ENCODE measurements at places on chromosomes 2 and 18. TPM values are rescaled to one million over a fixed set of nuclear protein-coding genes. Genes with fewer than 3 reads are reported as not detected.

Gene AGPS
- 73.8 TPM for total RNA-seq

Gene GNAL
- total RNA-seq: not detected

Gene SLC38A11
- total RNA-seq: not detected

Gene PARD3B
- 0.49 TPM for total RNA-seq

Gene MDH1B
- total RNA-seq: 0.90 TPM

Gene PREB
- 63.3 TPM for total RNA-seq

Gene UNC80
- total RNA-seq: not detected

Gene ARHGEF4
- total RNA-seq: 2.8 TPM

Gene COLEC12
- total RNA-seq: not detected

Gene ZNF385B
- total RNA-seq: not detected

Gene CCDC68
- total RNA-seq: not detected

Gene GLI2
- total RNA-seq: not detected

Gene SPEG
- total RNA-seq: 1.5 TPM

Gene COL4A4
- total RNA-seq: not detected

GRCh38 chr2:238123218-238123971, 15.1 kb upstream of the KLHL30 start:
- no peak for DNase-seq

DNA sequence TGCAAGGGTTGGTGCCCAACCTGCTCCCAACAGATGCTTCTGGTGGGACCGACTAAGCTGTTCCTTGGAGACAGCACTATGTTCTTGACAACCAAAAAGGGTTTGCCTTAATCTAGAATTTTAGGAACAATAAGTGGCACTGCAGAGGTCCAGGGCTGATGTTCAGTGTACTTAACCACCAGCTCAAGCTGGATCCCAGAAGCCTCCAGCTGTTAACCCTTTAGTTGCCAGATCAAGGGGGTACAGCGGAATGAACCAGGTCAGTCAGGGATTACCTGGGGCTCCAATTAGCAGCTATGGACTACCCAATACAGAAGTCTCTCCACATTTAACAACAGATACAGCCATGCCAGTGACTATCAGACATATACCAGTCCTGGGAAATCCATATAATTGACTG, 3.5 kb downstream of the GPR75 start:
- no peak for DNase-seq

GRCh38 chr2:12261986-12262680, 454.6 kb upstream of the TRIB2 start:
- no peak for DNase-seq

- no peak for DNase-seq
Observed at GRCh38 chr2:71603851-71604725, 150.7 kb downstream of the DYSF start.

DNA sequence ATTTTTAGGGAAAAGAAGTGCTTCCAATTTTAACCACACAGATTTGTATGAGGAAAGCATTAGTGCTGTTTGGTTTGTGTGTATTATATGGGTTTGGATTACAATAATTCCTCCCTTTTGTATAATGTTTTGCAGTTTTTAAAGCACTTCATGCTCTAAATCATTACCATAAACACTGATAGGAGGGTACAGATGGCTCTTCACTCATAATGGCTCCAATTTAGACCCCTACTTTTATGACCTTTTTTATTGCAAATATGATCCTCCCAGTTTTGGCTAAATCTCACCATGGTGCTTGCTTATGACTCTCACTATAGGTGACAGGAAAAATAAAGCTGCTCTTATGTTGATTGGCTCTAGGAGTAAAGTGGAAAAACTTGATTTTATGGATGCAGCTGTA, 23.8 kb upstream of the TMEM17 start:
- no peak for DNase-seq

GRCh38 chr2:239368906-239369552, 31.8 kb downstream of the HDAC4 start:
- no peak for DNase-seq

DNA sequence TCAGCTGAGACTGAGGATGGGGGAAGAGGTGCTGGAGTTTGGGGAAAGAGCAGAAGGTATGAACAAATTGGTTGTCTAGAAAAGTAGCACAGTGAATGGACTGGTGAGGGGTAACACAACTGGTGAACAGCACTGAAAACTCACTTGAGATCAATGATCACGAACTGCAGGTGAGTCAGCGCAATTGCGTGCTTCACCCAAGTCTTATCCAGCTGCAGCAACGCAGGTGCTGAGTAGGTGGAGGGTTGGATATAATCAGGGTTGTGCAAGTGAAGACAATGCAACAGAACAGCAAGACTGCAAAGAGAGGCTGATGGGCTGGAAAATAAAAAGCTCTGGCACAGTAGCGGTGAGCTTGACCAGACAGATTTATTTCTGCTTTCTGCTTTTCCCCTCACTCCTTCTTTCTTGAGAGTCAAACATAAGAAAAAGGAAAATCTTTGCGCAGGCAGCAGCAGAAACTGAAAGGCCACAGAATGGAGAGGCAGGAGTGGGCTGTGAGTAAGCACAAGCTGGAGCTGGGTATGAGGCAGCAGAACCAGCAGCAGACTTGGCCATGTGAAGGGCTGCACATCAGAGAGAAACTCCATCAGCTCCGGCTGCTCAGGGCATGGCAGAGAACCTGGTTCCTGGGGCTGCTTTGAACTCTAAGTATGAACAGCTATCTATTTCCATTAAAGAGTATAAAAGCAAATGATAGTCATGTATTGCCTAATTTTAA, 99.4 kb upstream of the ARL5A start:
- DNase-seq: no peak

DNA sequence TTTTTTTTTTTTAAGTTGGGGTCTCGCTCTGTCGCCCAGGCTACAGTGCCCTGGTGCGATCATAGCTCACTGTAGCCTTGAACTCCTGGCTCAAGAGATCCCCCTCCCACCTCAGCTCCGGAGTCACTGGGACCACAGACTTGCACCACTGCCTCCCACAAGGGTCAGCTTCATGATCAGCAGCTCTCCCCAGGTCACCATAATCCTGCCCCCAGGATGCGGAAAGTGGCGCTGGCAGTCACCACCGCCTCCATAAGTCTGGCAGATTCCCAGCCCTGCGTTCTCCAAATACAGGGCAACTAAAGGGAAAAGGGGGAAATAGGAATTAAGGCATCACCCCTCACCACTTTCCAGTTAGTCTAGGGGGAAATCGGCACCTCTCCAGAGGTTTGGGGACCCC, 5.2 kb upstream of the ARID5A start:
- DNase-seq: no peak

GRCh38 chr18:13993730-13994129, 78.4 kb upstream of the MC2R start:
- no peak for DNase-seq

- no peak for DNase-seq
Observed at GRCh38 chr2:18957909-18958308, 368.5 kb upstream of the NT5C1B start.

DNA sequence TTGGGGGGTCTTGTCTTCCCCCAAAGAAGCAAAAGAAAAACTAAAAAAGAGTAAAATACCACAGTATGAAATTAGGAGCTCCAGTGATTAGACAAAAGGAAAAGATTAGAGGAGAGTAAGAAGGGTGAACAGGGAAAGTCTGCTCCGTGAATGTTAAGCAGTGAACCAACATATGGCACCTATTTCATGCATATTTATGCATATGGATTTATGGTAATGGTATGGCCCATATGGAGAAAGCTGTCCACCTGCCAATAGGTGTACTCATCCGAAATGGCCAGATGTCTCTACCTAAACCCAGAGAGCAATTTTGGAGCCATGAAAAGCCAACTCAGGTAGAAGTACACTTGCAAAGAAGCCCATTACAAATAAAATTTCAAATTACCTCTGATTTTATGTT, 404.0 kb upstream of the RAB6C start:
- DNase-seq: no peak

GRCh38 chr2:65647249-65647842, 214.9 kb upstream of the SPRED2 start:
- no peak for DNase-seq

DNA sequence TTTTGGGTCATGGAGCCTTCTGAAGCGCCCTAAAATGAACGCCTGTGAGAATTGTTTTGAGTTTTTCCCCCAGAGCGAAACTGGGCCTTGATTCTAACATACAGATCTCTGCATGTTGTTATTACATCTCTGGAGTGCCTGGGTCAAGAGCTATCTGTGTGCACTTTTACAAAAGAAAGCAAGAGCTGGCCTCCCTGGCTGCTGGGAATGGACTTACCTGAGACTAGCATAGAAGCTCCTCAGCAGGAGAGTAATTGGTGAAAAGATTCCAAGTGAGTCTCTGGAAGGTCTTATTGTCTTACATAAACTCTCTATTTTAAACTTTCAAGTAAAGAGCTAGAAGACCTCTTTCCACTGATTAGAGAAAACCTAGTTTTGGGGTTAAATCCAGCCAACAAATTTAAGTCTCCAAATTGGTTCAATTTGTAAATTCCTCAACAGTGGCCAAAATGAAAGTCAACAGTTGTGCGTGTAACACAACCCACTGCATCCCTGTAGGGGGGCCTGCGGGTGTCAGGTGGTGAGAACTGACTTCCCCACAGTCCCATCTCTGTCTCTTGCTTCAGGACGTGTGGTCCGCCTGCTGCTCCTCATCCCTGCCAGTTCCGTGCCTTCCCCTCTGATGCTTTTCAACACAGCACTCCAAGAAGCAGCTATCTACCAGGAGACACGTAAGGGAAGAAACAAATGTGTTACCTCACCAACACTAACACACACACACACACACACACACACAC, 206.1 kb downstream of the SH3BP4 start:
- DNase-seq: no peak

DNA sequence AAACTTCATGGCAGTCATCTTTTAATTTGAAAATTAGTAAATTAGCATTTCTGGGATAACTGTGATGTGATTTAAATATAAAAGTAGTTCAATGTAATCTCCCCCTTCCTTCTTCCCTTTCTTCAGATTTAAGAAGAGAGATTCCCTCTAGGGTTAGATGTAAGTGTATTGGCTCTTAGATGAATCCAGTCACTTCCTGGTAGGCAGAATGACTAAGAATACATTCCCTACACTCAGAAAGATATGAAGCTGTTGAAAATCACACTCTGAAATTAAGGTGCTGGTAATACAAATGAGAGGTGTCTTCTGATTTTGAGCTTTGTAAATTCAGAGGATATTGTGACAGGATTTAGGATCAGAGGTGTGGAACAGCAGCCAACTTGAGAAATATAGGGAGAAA, 71.6 kb downstream of the TDRD15 start:
- no peak for DNase-seq

DNA sequence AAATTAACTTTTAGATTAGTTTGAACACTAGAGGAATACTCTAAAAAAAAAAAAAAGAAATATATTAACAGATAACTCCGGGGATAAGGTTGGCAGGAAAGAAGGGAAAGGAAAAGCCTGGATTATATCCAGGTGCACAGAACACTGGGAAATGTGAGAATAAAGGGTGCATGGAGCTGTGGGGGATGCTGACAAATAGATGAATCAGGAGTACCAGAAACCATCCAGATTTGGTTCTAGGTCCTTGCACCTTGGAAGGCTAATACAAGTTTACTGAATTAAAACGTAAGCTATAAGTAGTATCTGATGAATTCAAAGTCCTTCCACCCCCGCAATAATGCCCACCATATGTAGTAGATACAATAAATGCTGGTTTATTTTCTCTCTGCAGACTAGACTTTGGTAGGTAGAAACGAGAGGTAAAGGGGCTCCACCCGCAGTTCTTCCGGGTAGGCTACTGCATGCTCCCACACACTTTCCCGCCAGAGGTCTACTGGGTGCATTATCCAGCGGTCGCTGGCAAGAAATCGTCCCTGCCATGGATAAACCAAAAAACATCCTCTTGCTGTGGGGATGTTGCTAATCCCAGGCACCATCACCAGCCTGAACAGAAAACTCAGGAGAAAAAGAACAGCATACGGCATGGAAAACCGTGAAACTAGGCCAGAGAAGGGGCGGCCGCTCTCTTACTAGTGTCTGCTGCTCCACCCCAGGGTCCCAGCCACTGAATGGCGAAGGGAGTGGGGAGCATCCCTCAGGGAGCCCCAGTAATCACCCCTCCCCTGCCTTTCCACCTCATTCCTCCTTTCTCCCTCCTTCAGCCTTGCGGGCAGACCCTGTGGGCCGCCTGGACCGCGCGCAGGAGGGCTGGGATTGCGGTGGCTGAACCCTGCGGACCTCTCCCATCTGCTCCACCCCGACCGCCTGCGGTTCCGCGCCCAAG, 1.5 kb downstream of the CNRIP1 start:
- DNase-seq: no peak

GRCh38 chr2:3667151-3667631, 9.2 kb downstream of the ALLC start:
- no peak for DNase-seq

DNA sequence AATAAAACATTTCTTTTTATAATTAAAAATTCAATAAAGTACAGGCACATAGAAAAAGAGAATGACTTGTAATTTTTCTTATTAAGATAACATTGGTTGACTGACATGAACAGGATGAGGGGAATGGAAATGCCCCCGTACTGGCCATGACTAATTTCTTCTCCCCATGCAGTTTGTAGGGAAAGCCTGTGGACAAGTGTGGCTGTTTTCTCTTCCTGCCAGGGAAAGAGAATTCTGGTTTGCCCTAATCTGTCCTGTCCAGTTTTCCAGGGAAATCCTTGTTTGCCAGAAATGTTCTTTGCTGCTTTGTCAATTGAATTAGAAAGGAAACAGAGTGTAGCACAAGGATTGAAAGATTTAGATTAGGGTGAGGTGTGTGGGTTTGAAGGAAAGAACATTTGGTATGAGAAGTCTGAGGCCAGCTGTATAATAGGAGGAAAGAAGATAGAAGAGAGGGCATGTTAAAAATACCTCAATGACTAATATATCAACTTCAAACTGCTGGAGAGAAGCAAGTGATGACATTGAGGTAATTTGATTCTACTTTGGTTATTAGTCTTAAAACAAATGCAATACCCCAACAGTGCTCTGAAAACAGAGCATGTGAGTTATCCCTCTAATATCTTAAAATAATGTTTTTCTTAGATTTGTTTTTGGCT, 593.9 kb upstream of the ZNF804A start:
- DNase-seq: no peak

All from activated naive CD8-positive, alpha-beta T cell treated with anti-CD3 and anti-CD28 coated beads for 36 hours (primary cell).